ENCODE measurements at places on chromosomes 7 and 10.
A peak's percentile ranks its signal among the peaks of the same experiment; 100 is the strongest.

GRCh38 chr10:23457632-23458417, 18.9 kb downstream of the OTUD1 start:
- no peak for DNase-seq

- no peak for DNase-seq
Measured at GRCh38 chr7:83769407-83769806, 120.5 kb upstream of the SEMA3E start.

DNA sequence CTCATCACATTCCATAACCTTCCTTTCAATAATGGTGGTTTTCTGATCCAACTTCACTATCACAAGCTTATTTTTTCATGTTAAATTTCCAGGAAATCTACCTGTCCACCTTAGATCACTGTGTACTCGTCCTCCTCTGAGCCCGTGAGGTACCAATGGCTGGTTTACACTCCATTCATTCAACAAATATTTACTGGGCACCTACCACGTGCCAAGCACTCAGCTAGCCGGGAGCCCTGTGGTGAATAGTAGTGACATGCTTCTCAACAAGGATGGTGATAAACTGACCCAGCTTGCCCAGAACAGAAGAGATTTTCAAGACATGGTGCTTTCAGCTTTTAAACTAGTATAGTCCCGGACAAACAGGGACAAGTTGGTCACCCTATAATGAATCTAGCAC, 98.2 kb downstream of the FAM204A start:
- DNase-seq = no peak

DNA sequence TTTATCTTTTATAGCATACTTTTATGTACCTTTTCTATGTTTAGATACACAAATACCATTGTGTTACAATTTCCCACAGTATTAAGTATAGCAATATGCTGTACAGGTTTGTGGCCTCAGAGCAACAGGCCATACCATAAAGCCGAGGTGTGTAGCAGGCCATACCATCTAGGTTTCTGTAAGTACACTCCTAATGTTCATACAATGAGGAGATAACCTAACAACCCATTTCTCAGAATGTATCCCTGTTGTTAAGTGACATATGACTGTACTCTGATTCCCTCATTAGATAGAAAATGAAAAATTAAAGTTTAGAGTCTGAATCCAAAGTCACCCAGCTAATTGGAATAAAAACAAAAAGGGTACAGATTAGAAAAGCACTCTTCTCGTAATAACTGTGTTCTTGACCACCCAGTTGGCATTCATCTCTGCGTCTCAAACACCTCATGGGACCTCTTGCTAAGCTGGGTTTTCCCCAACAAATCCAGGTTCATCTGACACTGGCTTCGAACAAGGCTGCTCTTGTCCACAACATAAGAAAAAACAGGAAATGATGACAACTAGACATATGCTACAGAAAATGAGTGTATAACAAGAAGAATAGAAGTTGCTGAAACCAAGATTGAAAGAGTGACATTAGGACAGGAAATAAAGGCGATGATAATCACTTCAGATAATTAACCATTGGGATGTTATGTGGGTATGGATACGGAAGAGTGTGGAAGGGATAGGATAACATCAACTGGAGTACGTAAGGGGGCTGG, 1.4 kb downstream of the NDUFB8 start:
- no peak for DNase-seq

- DNase-seq = peak; percentile 53
Measured at GRCh38 chr10:58721601-58722281, 209.1 kb downstream of the BICC1 start.

- DNase-seq = no peak
Measured at GRCh38 chr10:108327706-108328105, 1163.2 kb upstream of the SORCS1 start.

DNA sequence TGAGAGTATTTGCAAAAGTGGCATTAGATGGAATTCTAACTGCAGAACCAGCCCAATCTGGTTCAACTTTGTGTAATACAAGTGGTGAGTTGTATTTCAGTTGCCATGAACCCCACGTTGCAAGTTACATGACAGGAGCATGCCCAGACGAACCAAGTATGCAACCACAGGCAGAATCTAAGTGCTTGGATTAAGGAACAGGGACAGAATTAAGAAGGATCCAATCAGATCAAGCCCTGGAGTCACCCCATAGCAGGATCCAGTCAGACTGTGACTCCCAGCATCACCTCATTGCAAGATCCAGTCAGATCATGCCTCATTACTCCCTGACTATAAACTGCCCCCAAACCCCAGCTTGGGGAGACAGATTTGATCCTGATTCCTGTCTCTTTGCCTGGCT, 388.7 kb upstream of the NRP1 start:
- DNase-seq = no peak

GRCh38 chr10:7789390-7789789, 1.4 kb downstream of the ATP5F1C start:
- no peak for DNase-seq

DNA sequence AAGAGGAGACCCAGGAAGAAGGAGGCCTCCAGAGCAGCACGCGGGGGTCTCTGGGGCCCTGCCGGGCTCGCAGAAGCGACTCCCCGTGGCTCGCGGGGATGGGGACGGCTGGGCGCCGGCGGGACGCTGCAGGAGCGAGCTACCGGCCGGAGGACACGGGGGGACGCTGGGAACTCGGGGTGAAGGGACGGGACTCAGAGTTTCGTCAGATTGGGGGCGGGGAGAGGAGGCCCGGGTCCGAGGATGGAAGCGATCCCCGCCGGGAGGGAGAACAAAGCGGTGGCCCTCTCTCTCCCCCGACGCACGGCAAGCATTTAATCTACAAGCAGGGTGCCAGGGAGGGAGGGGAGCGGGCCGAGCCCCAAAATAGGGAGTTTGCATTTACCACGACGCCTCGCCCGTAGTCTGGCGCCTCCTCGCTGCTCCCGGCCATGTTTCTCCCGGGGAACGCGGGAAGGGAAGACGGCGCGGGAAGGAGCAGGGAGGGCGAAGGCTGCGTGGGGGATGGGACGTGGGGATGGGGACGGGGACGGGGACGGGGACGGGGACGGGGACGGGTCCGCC, at the start of gene PRTFDC1:
Gene PRTFDC1 (minus strand): TSS at position 464 of the 564 bp plus-strand sequence. CDS start 31 bp downstream, at position 433.
- DNase-seq = peak; percentile 81

DNA sequence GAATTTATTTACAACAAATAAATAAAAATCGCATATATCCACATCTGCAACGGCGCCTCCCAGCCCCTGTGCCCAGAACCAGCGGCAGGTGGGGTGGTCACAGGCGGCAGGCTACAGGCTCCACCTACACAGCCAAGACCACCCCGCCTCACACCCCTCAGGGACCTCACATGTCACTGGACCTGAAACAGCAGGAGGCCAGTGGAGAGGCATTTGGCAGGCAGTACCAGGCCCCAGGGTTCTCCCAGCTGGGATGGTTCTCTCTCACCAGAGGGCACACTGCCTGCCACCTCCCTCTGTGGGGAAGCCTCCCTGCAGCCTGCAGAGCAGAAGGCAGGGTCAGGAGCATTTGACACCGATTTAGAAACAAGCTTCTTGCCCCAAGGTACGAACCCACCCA, 81.5 kb downstream of the MAD1L1 start:
- no peak for DNase-seq

DNA sequence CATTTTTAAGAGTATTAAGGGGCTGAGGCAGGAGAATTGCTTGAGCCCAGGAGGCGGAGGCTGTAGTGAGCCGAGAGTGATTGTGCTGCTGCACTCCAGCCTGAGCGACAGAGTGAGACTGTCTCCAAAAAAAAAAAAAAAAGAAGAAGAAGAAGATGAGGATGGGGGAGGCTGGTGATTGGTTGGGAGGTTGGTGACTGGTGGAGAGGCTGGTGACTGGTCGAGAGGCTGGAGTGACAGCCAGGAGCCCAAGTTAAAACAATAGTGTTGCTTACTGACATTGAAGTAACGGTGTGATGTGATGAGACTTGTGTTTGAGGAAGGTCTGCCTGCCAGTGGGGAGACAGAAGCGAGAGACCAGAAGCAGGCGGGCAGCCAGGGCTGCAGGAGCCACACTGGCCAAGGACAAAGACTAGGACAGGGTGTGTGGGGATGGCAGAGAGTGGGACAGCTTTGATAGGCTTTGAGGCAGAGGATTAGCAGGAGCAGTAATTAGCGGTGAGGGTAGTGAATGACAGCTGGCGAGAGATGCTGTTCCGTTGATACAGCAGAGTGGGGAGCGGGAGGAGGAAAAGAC, 4.9 kb downstream of the SRRT start:
- DNase-seq = no peak

DNA sequence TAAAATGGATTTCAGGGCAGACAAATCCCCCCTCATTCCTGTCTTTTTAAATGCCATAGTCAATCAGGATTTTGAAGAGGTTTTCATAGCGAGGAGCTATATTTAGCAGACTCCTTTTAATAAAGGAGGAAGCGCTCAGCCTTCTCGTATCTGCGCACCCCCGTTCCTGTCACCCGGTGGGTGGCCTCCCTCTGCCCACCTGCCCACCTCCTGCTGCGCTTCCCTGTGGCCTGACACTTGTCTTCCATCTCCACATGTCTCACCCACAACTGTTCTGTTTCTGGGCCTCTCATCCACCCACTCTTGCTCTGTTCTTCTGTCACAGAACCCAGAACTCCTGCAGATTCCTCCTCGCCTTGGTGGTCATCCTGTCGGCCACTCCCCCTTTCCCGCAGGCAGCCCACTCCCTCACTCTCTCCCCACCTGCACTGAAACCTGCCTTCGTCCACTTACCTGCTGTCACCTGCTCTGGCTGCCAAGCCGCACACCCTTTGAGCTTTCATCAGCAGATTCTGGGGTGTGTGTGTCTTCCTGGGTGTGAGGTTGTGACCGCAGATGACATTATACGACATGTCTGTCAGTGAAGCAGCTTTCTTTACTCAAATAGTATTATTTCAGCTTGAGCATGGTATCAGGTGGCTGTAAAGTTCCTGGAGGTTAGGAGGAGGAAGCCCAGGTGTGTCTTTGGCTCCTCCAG, 163.5 kb upstream of the AGK start:
- no peak for DNase-seq

- DNase-seq = no peak
Measured at GRCh38 chr10:4046030-4046429, 261.0 kb upstream of the KLF6 start.

- no peak for DNase-seq
Measured at GRCh38 chr10:102131286-102132170, 1.3 kb upstream of the PPRC1 start.

GRCh38 chr10:91672021-91672608, 39.2 kb upstream of the PPP1R3C start:
- DNase-seq = no peak

- DNase-seq = no peak
Measured at GRCh38 chr10:106942035-106942662, 222.4 kb downstream of the SORCS1 start.

DNA sequence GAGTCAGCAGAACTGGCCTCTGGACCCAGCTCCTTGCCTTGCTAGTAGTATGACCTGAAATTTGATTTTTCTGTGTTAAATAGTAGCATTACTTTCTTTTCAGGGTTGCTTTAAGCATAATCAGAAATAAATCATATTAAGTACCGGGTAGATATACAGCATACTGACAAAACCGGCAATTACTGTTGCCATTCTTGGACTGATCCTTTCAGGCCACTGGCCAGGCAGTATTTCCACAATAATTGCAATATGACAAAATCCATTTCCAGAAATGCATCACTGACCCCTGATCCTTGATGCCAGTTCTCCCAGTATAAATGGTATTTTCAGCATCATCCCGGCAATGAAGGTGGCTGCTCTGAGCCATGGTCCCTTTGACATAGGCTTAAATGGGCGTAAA, 6.9 kb downstream of the LRIT1 start:
- no peak for DNase-seq

- DNase-seq = no peak
Measured at GRCh38 chr7:33814400-33814799, 90.9 kb upstream of the BMPER start.

GRCh38 chr7:81846398-81846797, 76.6 kb upstream of the HGF start:
- DNase-seq = no peak

- DNase-seq = peak; percentile 34
Measured at GRCh38 chr10:1249142-1249920, 193.1 kb downstream of the WDR37 start.

GRCh38 chr10:43640603-43641002, 8.1 kb downstream of the ZNF32 start:
- no peak for DNase-seq

DNA sequence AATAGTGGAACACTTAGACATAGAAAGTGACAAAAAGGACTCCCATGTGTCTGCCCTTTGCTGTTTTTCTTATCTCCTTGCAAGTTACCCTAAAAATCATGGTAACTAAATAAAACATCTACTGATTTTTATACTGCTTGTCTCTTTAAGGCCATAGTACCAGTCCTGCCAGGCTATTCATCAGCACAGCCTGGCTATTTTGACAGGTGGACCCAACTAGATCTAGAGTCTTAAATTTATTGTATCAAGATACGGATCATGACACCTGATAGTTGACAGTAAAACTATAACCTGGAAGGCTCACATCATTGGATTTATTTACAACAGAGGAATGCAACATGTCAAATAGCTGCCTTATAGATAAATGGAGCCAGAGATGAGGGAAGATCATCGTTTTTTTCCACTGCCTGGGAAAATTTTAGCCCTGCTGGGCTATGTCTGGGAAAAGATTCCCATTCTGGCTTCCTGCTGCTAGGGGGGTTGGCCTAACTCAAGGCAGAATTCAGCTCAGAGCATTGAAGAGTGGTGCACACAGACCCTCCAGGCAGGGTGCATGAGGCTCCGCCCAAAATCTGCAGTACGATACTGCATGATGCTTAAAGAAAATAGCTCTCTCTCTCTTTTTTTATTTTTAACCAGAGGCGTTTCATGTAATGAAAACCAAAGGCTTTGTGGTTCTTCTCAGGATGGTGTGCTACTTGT, 292.0 kb upstream of the FZD8 start:
- DNase-seq = no peak

DNA sequence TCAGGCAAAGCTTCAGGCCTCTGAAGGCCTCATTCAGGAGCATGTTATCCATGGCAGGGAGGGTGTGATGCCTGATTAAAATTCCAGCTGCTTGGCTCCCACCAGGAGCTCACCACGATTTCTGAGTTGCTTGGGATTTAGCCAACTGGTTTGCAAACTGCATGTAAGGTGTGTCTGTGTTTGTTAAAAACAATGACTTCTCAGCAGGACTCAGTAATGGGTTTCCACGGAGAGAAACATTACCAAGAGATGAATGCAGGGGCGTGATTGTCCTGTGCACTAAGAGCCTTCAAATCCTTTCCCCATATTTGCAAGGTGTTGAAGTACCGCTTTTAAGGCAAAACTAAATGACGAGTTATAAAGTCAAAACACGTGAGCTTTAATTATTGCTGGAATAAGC, 88.8 kb upstream of the BTBD16 start:
- no peak for DNase-seq

GRCh38 chr10:94777886-94778458, 15.5 kb downstream of the CYP2C19 start:
- DNase-seq = no peak

- no peak for DNase-seq
Measured at GRCh38 chr10:30984563-30985328, 46.9 kb downstream of the ZNF438 start.
